ENCODE measurements at places on chromosomes 1 and 21.

- no peak for DNase-seq
Observed at GRCh38 chr1:20137604-20138003, 1.5 kb upstream of the PLA2G2F start.

DNA sequence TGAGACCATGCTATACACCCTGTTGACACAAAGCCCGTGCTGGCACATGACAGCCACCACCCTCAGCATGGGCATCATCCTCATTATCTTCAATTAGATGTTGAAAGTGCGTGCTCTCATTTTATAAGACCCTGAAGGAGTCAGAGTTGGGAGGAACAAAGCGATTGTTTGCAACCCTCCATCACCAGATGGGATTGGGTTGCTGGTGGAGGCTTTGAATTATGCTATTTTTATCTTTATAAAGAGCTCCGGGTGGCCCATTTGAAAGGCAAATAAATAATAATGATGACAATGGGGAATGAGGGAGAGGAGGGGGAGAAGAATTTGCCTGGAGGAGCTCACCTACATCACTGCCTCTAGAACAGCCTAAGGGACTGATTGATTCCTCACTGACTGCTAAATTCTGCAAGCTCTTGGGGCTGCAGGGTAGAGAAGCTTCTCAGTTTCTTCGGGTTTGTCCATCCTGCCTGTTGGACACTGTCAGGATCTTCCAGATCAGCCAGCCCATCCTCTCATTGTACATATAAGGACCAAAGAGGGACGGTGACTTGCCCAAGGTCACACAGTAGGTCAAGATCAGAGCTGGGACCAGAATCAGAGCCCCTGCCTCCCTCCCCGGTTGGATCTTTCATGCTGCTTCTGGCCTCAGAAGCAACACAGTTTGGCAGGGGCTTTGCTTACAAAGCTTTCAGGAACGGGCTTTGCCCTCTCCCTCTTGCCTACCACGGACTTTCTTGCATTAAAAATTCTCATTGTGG lies 130.9 kb upstream of the ZBTB40 start:
- DNase-seq, result no peak

- no peak for DNase-seq
Observed at GRCh38 chr1:234697741-234698140, 87.8 kb upstream of the IRF2BP2 start.

- DNase-seq, result peak; percentile 72
Observed at GRCh38 chr1:240190881-240191401, 99.3 kb downstream of the FMN2 start.

DNA sequence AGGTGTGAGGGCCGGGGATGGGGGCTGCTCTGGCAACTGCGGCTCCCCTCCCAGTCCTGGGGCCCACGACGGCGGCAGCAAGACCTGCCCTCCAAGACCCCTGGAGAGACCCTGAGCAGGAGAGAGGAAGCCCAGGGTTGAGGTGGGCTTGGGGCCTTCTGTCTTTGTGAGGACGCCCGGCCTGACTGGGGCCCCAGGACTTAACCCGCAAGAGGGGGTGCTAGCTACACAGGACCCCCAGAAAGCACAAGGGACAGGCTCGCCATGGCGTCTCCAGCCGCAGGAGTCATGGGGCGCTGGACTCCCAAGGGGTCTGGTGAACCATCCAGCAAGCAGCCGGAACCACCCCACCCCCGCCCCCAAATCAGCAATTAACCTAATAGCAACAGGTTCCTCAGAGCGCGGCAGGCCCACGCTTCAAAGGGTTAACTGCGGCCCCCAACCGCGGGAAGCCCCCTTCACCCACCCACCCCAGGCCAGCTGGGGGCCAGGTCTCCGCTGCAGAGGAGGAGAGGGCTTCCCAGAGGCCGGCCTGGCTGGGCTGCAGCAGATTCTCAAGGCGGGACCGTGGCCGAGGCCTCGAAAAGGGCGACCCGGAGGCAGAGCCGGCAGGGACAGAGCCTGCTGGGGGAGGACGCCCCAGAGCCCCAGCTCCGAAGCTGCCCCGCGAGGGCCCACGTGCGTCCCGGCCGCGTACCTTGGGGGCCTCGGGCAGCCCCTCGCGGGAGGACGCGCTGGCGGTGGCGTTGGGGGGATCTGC lies 525 bp downstream of the C1QTNF12 start:
- DNase-seq, result no peak

DNA sequence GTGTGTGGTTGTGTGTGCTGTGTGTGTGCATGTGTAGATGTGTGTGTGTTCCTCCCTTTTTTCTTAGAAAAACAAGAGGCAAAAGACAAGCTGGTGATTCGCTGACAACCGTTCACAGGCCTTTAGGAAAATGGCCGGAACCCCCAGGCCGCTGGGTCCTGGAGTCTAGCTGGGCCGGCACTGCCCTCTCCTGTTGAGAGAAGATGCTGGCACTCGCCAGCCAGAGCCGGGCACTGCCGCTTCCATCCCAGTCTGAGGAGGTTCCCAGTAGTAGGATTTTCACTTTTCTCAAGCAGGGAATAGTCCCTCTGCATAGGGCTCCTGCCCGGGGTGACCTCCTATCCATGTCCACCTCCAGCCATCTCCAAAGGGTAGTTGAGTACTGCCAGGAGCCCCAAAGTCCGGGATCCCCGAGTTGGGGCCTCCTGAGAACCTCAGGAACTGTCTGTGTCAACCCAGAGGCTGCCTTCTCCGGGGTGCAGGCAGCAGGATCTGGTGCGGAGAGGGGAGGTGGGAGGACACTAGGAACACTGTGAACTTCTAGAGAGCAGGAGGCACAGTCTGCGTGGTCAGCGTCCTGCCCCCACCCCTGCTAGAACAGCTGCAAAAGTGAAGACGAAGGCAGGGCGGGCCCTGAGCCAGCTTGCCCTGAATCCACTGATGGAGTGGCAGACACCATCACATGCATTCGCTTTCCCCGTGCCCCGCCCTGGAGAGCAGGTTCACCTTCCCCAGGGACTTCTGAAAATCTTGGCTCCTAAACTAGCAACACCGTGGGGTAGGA lies 44.1 kb upstream of the ARHGEF16 start:
- DNase-seq, result no peak

- DNase-seq, result no peak
Observed at GRCh38 chr1:151585622-151586021, 26.2 kb upstream of the SNX27 start.

DNA sequence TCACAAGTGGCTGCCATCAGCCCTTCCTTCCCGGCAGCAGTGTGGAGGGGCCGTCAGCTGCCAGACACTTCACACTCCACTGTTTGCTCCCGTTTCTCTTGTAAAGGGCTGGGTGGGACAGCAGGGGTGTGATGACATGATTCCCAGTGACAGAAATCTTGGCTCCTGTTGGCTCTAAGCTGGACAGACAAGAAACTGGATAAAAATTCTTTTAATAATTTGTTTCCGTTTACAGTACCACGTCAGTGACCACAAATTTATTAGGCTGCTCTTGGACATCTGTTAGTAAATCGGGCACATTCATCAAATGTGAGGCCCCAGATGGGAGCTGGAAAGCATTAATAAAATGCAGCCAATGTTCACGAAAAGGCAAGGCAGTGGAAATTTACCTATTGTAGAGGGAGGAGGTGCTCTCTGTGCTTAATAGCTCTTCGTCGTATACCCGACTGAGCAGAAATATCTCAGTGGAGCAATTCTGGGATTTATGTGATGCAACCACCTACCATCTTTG lies 353.7 kb upstream of the GREM2 start:
- peak; percentile 81 for DNase-seq

GRCh38 chr1:41533731-41534080 lies 49.2 kb upstream of the EDN2 start:
- DNase-seq, result no peak

GRCh38 chr1:181010789-181011188 lies 11.9 kb downstream of the STX6 start:
- no peak for DNase-seq

DNA sequence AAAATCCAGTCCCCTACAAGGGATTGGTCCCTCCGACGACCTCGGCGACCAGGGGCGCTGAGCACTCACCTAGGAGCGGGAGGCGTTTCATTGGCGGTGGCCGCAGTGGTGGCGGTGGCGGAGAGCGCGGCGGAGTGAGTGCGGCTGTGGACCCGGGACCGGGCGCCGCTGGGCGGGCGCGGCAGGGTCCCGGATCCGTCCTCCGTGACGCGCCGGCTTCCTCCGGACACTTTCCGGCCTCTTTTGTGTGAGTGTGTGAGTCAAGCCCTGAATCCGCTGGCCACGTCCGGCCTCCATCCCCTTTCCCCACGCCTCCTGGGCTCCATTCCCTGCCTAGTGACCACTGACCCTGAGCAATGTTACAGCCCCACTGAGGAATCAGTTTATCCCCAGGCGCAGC lies at the start of gene ADGRL4:
ADGRL4 (minus strand) TSS at position 167 of the 400 bp plus-strand sequence; CDS start at position 91, 76 bp downstream.
- DNase-seq, result no peak

- DNase-seq, result no peak
Observed at GRCh38 chr1:56311766-56312165, 267.6 kb downstream of the PLPP3 start.

GRCh38 chr1:247370786-247371732 lies 39.4 kb upstream of the ZNF496 start:
- DNase-seq, result no peak
